ENCODE measurements at places on chromosomes 7 and 10.

DNA sequence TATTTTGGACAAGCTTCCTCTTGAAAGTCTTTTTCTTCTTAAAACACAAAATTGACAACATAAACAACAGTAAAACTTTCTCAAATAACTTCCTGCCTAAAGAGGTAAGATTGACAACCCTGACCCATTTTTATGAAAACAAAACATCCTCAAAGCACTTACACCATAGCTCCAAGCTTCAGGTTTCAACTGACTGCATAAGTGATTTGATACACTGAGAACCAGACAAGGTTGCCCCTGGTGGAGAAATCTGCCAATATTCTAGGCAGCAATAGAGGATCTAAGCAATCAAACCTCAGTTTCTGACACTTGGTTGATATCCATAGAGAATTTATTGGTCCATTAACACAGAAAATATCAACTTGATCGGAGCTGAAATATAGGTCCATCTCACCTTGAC, 147.8 kb downstream of the ELAPOR2 start:
- no peak for DNase-seq

- DNase-seq = peak; percentile 63
Measured at GRCh38 chr7:130566168-130566897, 74.4 kb downstream of the MEST start.

DNA sequence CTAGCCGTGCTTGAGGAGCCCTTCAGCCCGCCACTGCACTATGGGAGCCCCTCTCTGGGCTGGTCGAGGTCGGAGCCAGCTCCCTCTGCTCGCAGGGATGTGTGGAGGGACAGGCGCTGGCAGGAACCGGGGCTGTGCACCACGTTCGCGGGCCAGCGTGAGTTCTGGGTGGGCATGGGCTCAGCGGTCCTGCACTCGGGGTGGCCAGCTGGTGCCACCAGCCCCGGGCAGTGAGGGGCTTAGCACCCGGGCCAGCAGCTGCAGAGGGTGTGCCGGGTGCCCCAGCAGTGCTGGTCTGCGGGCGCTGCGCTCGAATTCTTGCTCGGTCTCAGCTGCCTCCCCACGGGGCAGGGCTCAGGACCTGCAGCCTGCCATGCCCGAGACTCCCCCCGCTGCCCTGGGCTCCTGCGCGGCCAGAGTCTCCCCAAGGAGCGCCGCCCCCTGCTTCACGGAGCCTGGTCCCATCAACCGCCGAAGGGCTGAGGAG, 90.8 kb upstream of the NRG3 start:
- DNase-seq = no peak

- DNase-seq = peak; percentile 79
Measured at GRCh38 chr10:119807960-119808697, 64.5 kb downstream of the MCMBP start.

DNA sequence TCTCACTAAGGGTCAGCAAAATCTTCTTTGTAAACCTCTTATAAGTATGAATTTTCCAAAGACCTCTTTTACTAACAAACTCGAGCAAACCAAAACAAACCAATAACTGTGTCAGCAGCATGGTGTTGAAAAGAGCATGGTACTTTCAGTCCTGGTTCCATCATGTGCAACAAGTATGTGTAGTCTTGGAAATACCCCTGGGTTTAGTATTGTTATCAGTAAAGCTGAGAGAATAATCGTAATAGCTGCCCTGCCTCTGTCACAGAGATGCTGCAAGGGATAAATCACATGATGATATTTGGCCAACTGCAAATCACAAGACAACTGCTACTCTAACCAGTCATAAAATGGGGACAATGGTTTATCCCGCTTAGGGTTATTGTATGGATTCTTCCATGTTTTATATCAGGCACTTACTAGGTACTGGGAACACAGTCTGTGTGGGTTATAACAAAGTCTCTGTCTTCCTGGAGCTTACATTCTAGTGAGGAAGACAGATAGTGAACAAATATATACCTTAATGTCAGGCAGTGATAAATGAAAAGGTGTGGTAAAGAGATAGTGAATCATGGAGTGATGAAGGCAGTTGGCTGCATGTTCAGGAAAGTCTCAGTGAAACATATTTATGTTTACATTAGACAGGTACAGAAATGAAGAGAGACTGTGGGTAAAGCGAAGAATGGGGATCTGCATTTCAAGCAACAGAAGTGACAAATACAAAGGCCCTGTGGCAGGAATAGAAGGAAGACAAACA, 60.5 kb upstream of the C10orf90 start:
- no peak for DNase-seq

- DNase-seq = no peak
Measured at GRCh38 chr7:114959931-114960330, 38.0 kb downstream of the MDFIC start.

GRCh38 chr10:44828508-44829142, 82.5 kb upstream of the TMEM72 start:
- no peak for DNase-seq

DNA sequence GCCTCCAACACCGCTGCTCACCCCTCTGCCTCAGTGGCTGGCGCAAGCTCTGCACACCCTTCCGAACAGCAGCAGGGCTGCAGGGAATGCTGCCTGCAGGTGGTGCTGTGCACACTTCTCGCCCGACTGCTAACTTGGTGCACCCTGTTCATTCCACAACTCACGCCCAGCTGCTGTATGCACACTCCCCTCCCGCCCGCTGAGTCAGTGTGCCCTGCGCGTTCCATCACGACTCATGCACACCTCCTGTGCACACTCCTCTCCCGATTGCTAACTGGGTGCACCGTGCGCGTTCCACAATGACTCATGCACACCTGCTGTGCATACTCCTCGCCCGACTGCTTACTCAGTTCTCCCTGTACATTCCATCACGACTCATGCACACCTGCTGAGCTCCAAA, 21.5 kb downstream of the ADARB2 start:
- DNase-seq = no peak

GRCh38 chr10:37992083-37992482, 15.6 kb upstream of the ZNF25 start:
- no peak for DNase-seq

GRCh38 chr7:5217851-5218331, 27.9 kb downstream of the WIPI2 start:
- DNase-seq = no peak

- DNase-seq = peak; percentile 70
Measured at GRCh38 chr10:98404571-98405359, 10.2 kb downstream of the PYROXD2 start.

DNA sequence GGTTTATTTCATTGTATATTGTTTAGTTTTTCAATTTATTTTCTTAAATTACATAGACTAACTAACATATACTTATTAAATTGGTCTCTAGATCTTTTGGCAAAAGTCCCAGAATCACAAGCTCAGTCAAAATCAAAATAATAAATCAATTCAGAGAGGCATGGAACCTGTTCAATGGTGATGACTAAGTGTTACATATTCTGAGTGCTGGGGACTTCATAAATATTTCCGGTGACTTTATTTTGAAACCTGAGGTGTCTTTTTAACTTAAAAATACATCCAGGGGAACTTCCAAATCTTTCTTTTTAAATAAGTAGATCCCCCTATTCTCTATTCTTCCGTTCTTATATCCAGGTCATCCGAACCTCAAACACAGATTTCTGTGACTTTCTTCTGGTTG, 89.6 kb upstream of the ZNF804B start:
- DNase-seq = no peak

DNA sequence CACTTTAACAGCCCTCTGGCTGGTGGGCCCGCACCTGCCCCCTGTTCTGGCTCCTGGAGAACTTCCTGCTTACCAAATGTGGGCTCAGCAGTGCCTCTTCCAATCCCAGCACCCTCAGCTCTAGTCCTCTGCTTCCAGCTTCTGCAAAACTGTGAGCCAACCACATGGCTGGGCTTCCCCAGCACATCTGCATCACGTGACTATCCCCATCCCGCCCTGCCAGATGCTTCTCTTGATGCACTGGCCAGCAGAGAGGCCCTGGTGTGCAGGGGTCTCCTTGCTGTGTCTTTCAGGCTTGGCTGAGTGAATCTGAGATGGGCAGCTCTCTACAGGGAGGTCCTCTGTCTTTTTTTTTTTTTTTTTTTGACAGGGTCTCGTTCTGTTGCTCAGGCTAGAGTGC, 43.8 kb upstream of the DMBT1 start:
- DNase-seq = no peak

GRCh38 chr7:69217516-69218350, 380.5 kb upstream of the AUTS2 start:
- no peak for DNase-seq

DNA sequence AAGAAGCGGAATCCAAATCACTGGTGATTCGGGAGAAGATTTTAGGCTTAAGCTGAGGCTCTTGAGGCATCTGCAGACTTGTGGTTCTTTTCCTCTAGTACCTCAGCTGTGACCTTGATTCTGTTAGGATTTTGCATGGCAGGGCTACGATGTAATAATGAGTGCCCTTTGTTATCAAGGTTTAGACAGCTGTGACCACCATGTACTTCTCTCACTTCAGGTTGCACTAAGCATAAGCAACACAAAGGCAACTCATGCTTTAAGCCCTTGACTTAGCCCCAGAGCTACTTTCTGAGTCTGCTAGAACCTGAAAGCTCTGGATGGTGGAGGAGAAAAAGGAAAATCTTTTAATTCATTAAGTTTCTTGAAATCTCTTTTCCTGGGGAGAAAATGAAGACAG, 1052.3 kb upstream of the PHF14 start:
- DNase-seq = no peak

DNA sequence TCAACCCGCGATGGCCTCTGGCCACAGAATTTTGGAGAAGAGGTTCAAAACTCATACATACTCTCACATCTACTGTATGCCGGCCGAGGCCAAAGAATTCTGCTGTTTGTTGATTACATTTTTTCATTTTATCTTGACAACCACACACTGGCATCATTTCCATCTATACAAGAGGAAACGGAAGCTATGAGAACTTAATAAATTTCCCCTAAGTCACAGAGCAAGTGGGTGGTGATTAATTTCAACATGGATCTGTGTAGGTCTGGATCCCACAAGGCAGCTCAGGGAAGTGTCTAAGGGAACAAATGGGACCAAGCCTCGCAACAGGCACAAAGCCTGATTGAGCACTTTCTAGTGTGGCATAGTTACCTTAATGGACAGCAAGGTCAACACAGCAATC, 18.0 kb downstream of the ELMO1 start:
- DNase-seq = no peak

DNA sequence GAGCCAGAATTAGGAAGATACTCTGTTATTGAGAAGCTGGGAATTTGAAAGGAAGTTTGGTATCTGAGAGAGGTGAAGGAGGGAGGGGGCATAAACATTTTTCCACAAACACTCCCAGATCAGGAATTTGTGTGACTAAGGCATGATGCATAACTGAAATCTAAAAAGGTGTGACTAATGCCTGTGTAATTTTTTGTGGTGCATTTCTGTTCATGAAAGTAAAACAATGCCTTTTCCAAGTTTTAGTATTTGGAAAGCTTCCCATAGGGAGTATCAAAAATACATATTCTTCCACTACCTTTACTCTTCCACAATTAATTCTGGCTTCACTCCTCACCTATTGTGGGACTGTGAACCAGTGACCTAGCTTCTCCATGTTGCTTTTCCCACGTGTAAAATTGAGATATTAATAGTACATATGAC, 56.4 kb upstream of the CAV2 start:
- peak; percentile 94 for DNase-seq

GRCh38 chr10:27391325-27391724, 112.8 kb upstream of the RAB18 start:
- no peak for DNase-seq
